ENCODE measurements at places on chromosomes 16 and 17.
A peak's percentile ranks its signal among the peaks of the same experiment; 100 is the strongest.

GRCh38 chr16:87066133-87067002 is 250.8 kb downstream of the C16orf95 start:
- no peak for DNase-seq

- no peak for DNase-seq
Observed at GRCh38 chr17:50462446-50462845, 6.2 kb downstream of the CHAD start.

DNA sequence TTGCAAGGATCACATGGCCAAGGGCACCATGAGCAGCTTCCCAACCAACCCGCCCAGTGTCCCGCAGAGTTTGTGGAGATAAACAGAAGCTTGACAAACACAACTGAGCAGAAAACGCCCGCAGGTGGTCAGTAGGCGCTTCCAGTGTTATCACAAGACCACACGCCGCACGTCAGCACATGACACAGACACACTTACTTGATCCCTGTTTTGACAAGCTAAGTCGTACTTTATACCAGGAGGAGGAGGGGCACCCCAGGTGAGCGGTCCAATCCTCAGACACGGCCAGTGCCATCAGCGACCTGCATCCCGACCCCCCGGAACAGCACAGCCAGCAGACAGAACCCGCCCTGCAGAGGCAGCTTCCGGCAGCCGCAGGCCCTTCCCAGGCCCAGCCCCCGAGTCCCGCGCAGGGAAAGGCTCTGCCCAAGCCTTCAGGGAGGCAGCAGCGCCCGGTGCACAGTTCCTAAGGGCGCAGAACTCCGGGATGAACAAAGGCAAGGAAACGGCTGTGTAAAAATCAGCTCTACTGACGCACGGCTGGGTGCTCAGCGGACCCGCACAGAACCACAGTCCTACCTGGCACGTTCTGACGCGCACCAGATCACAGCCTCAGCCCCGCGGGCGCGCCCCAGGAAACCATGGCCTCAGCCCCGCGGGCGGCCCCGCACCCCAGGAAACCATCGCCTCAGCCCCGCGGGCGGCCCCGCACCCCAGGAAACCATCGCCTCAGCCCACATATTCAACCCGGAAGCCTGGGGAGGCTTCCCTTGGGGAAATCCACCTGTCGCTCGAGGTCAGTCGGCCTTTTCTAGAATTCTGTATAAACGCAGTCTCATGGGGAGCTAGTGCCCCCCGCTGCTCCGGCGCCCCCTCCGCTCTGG is 27.8 kb downstream of the AXIN1 start:
- DNase-seq: peak; percentile 63

- DNase-seq: no peak
Observed at GRCh38 chr17:28047806-28048205, 5.3 kb downstream of the NLK start.

DNA sequence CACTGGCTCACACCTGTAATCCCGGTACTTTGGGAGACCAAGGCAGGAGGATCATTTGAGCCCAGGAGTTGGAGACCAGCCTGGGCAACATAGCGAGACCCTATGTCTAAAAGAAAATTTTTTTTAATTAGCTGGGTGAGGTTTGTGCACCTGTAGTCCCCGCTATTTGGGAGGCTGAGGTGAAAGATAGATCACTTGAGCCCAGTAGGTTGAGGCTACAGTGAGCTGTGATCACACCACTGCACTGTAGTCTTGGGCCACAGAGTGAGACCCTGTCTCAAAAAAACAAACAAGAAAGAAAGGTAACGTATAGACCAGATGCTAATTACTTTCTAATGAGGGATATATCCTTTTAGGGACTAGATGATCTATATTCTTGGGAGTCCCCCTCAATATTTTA is 8.1 kb downstream of the NOL11 start:
- no peak for DNase-seq

- no peak for DNase-seq
Observed at GRCh38 chr17:34172390-34172918, 82.6 kb upstream of the CCL2 start.

DNA sequence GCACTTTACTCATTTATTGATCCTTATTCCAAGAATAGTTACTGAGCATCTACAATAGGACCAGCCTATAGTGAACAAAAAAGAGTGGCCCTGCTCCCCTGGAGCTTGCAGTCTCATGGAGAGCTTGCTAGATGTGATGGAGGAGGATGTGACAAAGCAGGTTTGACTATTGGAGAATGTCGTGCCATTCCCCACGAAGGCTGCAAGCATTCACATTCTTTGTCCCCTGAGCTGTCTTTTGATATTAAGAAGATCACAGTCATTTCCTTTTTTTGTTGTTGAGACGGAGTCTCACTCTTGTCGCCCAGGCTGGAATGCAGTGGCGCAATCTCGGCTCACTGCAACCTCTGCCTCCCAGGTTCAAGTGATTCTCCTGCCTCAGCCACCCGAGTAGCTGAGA is 115.0 kb upstream of the ADAMTS18 start:
- DNase-seq: no peak

DNA sequence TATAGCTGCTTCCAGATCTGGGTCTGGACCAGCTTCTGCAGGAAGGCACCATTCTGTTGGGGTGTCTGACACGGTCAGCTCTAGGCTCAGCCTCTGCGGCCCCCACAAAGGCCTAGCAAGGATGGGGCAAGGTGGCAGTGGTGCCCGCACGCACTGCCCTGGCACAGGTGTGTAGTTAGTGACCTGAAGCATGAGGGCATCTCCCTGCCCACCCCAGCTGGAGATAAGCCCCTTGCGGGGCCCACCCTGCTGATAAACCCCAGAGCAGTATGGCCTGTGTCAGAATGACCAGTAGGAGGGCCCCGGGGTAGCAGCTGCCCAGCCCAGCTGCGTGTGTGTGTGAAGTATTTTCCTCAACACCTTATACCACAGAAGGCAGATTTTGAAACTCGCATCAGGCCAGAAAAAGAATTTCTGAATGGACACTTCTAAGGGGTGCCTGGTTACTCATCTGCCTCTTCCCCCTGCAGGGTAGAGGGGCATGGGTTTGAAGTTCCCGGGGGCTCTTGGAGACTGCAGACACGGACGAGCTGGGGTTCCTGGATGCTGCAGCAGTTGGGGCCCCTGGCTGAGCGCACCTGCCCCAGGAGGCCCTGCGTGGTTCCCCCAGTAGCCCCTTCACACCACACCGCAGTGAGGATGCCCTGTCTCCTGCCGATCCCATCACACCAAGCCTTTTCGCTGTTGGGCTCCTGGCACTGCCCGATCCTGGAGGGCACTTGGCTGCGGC is 4.5 kb downstream of the ARHGDIA start:
- no peak for DNase-seq

DNA sequence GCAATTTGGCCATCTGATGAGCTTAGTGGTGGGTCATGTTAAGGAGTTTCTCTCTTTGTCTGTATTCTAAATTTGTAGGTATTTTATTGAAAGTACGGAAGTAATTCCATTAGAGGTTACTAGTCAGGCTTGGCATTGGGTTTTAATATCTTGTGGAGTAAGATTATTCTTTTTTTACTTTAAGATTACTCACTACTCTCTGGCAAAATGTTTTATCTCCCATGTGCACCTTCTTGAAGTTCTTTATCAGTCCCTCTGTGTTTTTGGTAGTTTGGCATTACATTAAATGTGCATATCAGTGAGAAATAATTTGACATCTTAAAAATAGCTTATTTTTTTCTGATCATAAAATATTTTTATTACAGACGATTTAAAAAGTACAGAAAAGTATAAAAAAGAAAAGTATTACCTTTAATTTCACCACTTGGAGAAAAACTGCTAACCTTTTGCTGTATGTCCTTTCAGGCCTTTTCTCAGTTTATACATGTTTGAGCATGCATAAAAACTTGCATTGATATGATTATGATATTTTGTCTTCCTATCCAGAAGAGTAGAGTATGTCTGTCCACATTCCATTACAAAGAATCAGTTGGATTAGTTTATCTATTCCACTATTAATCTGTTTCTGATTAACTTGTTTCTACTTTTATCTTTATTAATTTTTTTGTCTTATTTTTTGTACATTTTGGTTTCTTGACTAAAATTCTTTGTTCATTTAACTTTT is 198.3 kb downstream of the SPECC1 start:
- DNase-seq: no peak

GRCh38 chr16:83365166-83365565 is 442.6 kb upstream of the HSBP1 start:
- DNase-seq: no peak

DNA sequence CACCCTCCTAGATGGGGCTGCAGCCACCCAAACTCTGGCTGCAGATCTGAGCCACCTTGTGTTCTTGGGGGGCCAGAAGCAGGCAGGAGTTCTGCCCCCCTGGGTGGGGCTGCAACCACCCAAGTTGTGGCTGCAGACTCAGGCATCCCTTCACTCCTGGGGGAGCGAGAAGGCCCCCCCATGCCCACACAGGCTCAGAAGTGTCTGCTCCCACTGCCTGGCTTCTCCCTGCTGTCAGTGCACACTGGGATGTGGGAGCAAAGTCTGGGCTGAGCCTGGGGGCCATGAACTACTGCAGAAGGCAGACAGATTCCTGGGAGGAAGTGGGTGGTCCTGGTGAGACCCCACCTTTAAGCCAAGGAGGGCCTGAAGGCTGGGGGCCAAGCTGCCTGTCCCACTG is 13.0 kb downstream of the MT1X start:
- DNase-seq: no peak

- no peak for DNase-seq
Observed at GRCh38 chr17:77838748-77839697, 119.5 kb upstream of the TNRC6C start.

GRCh38 chr16:70508752-70509151 is 14.6 kb downstream of the COG4 start:
- DNase-seq: no peak

DNA sequence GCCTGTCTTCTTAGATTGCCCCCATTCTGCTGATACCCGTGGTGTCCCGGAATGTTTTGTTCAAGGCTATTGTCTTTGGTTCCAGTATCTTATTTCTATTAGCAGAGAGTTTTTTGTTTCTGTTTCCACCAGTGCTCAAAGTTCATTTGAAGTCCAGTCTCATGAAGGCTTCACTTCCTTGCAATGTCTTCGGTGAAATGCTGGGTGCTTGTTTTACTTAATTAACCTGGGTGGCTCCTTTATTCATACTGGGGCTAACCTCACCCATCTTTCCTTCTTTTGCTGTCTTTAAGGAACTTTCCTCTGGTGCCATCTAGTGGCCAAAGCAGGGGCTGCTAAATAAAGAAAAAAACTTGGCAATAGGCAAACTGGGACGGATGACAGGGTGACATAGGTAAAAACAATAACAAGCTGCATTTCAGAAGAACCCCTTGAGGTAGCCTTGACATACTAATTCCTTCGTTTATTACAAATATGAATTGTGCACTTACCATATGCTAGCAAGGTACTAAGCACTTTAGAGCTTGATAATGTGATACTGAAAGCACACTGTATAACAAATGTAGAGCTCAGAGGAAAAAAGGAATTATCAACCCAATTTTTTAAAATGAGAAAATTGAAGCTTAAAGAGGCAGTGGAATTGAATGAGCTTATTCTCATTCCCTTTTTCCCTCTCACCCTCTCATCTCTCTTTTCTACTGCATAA is 2.8 kb upstream of the SMIM36 start:
- DNase-seq: peak; percentile 77

DNA sequence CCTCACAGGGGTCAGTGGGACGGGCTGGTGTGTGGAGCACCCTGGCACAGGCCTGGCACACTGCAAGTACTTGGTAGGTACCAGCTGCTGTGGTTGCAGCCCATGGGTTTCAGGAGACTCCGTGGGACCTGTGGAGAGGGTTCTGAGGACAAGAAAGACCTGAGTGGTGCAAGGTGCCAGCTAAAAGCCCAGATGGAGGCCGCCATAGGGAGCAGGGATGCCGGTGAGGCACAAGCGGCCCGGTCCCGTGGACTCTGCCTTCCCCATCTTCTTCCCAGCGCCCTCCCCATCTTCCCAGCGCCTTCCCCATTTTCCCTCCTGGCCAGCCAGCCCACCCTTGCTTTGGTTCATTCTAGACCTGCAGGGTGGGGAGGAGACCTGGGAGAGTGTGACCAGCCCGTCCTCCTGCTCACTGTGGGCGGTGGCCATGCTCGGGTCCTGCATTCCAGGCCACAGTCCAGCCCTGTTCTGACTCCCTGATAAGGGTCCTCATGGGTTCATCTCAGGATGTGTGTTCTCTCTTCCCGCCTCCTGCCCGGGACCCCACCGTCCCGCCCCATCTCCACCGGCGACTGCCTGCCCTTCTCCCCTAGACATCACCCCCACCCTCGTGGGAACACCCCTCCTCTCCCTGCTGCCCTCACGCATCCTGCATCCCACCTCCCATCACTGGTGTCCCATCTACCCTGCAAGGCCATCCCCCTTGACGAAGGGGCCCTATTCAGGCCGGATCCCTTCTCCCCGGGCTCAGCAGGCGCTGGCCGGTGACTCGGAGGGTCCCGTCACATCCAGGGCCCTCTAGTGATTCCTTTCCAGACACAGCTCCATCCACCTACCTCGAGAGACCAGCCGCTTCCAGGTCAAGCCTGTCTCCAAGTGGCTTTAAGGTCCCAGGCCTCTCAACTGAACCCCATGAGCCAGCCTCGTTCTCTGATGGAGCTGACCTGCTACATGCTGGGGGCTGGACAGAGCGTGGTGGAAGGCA is 3.4 kb downstream of the ZNF469 start:
- DNase-seq: no peak

GRCh38 chr16:29943846-29944799 is 17.8 kb upstream of the TMEM219 start:
- DNase-seq: no peak

DNA sequence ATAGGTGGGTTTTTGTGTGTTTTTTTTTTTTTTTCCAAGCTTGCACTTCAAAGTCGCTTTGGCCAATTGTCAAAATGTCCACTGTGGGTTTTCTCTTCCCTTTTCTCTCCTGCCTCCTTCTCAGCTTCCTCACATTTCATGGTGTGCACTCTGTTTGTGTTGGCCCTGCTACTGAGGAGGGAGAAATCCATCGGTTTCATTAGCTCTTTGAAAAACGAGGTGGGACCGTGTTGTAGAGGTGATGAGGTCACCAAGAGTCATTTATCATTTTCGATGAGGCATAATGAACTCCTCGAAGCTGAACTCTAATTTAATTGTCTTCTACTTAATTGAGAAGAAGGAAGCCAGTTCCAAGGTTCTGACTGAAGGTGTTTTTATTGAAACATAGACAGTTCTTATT is 174.4 kb upstream of the TOX3 start:
- no peak for DNase-seq

GRCh38 chr17:43019418-43019817 is 2.8 kb downstream of the VAT1 start:
- DNase-seq: no peak

GRCh38 chr17:44965481-44966234 is 2.4 kb downstream of the C1QL1 start:
- DNase-seq: no peak

DNA sequence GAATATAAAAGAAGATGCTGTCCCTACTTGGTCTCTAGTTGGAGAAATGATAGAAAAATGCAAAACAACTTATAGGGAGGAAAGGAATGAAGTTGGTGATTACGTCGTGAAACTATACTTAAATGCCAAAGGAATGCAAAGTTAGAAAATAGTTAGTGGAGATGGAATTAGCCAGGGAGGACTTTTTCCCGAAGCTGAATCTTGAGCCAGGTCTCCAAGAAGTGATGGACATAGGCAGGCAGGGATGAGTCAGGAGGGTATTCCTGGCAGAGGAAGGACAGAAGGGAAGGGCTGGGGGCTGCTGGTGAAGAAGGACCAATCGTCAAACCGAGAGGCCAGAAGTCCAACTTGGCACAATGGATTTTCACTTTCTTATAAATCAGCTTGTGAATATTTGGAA is 1.8 kb downstream of the SNTB2 start:
- no peak for DNase-seq

Measured in activated CD8-positive, alpha-beta memory T cell treated with anti-CD3 and anti-CD28 coated beads, Interleukin-2, amount 10 ng/mL, durations not matched to agents 7 days and 5 days (primary cell).